ENCODE measurements at places on chromosomes 3 and 15.

GRCh38 chr3:30269751-30270445 is 336.5 kb upstream of the TGFBR2 start:
- DNase-seq = no peak

GRCh38 chr3:50519471-50520089 is 16.1 kb upstream of the CACNA2D2 start:
- peak; percentile 35 for DNase-seq

DNA sequence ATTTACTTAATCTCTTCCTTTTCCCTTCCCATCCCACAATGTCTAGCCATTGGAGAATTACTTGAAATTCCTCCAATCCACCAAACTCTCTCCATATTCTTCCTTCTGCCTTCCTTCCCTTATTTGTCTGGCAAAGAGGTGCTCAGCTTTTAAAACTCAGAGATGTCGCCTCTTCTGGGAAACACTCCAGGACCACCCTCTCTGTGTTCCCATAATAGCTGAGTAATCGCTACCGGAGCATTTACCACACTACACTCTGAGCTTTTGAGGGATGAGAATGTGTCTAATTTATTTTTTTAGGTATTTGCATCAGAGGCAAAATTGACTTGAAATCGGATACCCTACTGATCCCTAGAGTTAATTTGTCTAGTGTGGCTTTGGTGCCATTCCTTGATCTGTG is 245.7 kb upstream of the TPRG1 start:
- no peak for DNase-seq

DNA sequence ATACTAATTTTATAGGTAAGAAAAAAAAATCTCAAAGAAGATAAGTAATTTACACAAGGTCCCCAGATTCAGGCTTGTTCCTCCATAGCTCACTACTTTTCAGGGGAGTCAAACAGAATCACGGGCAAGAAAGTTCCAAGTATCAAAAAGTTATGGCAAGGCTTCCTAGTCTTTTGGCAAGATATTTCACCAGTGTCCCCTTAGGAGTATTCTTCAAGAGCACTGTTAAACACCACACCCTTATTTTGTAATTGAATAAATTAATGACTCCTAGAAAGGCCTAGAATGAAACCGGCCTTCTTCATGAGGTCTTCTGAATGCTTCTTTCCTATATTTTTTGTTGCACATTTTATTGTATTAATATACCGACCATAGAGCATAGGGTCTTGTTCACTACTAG is 109.7 kb downstream of the MYLK start:
- no peak for DNase-seq

DNA sequence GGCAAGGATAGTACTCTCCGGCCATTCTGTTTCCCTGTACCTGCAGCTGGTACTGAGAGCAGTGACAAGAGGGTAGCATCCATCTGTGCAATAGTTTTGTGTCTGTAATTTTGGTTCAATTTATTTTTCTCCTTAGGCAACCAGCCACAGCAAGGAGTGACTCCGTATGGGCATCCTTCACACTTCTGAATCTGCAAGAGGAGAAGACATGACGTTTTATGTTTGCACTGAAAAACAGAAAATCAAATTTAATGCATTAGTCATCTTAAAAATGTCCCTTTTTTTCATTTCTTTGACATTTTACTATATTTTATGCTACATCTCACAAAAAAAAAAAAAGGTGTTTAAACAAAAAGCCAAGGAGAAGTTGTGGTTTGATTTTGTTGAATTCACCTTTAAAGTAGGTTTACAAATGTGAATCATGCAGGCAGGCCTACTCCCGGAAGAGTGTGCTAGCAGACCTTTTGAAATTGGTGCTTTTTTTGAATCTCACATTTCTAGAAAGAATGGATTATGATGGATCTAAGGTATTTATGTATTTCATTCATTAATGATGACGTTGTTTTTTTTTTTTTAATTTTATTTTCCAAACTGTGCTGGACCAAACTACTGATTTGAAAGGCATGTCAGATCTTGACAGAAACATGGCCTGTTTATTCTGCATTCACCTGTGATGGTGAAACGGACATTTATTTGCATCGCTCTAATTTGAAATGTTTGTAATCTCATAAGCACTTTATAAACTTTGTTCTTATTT is 28.1 kb downstream of the IGSF10 start:
- no peak for DNase-seq
